ENCODE measurements at places on chromosomes 1 and 21.

GRCh38 chr1:116397728-116398127 is 24.7 kb downstream of the ATP1A1 start:
- no peak for DNase-seq

DNA sequence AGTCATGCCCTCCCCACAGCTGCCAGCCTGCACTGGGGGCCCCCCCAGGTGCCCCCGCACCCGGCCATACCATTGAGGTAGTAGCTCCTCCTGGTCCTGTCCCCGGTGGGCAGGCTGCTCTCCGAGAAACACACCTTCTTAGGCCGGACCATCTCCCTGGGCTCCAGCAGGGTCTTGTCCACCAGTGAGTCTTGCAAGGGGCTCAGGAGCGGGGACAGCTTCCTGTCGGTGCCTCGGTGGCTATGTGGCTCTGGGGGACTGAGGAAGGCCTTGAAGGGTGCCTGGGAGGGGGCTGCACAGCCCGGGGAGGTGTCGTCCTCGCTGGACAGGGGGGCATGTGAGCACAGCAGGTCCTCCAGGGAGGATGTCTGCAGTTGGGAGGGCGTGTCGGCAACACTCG is 12.9 kb upstream of the FTCD start:
- no peak for DNase-seq

DNA sequence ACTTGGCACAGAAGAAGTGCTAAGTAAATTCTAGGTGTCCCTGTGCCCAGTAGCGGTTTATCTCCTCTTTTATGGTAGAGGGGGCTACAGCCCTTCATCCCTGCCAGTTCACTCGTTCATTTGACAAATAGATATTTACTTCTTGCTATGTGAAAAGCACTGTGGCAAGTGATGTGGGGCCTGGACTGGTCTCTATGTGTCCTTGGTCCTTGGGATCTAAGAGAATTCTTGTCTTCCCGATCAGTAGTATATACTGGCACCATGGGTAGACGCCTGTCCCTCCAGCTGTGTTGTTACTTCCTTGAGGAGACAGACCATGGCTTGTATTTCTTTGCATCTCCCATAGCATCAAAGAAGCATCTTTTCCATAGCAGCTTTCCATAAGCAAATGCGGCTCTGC is 29.7 kb downstream of the EIF2D start:
- no peak for DNase-seq

GRCh38 chr1:219113261-219113660 is 60.4 kb upstream of the LYPLAL1 start:
- DNase-seq: no peak

DNA sequence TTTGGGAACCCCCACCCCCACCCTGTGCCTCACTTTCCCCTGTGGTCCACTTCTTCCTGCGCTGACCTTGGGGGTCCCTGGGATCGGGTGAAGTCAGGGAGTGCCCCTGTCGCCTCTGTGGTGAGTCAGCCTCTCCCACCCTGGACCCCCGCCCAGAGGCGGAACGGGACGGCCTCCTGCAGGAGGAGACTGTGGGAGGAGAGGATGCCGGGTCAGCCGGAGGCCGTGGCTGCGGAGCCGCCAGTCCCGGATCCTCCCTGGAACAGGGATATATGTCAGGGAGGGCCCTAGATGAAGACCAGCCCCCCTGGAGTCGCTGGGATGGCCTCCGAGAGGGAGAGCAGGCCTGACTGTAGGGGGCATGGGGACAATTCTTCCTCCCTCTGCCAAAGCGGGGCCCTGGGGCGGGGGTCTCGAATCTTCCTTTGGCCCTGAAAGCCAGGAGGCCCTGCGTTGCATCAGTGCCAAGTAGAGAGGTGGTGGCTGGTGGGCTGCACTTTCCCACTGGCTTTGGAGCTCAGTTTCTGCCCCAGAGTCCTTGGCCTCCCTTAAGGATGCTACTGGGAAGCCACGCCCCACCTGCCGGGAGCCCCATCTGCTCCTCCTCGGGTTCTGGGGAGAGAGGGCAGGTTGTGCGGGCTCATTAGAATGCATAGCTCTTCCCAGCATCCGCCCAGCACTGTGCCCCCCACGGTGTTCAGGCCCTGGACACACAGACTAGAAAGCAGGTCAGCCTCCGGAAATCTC is 930 bp downstream of the ARHGEF10L start:
- DNase-seq: no peak

DNA sequence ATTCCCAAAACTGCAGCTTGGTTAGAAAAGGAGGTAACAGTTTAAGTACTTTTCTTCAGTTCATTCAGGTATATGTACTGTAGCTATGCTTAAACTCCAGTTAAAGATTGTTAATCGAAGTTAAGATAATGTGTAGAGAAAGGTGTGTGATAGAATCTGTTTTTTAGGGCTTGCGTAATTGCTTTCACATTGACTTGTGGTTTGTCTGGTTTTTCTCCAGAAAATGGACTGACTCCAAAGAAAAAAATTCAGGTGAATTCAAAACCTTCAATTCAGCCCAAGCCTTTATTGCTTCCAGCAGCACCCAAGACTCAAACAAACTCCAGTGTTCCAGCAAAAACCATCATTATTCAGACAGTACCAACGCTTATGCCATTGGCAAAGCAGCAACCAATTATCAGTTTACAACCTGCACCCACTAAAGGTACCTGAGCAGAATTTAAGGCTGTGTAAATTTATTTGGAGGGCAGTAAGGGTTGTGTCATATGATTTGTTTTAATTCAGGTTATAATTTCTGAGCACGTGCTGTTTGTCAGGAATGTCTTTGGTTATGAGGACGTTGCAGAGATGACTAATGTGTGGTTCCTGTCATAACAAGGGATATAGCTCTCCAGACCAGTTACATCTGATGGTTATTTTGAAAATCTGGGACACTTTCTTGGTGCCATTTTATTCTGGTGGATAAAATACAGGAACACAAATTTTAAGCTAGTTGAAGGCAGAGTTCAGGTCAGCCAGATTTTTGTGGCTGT is 26.0 kb downstream of the ATF6 start:
- no peak for DNase-seq

- no peak for DNase-seq
Measured at GRCh38 chr1:74629283-74629682, 44.3 kb downstream of the ERICH3 start.

All from T-helper 1 cell (primary cell).